ENCODE measurements at places on chromosomes 16 and 17.

GRCh38 chr16:74499114-74499513 lies 77.8 kb upstream of the CLEC18B start:
- no peak for DNase-seq

GRCh38 chr17:48484256-48484655 lies 46.6 kb downstream of the HOXB1 start:
- no peak for DNase-seq

GRCh38 chr17:64639516-64639915 lies 22.6 kb downstream of the SMURF2 start:
- DNase-seq = no peak

GRCh38 chr16:27404163-27404823 lies 2.3 kb downstream of the IL21R start:
- no peak for DNase-seq

DNA sequence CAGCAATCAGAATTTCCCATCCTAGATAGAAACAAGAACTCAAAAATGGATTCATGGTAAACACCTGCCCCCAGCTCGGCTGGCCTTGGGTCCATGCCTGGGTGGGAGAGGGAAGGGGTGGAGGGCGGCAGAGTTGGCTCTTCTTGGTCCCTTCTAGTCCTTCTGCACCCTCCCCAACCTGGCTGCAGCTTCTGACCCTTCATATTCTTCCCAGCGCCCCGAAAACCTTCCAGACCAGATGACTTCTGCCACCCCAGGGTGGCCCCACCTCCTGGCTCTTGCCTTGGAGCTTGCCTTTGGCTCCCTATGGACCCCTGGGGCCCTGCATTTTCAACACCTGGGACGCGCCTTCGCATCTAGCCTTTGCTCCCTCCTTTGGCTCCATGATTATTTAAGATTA lies 5.4 kb upstream of the GJD3 start:
- no peak for DNase-seq

Measured in HEK293T (cell line).